ENCODE measurements at places on chromosomes 7 and 10.
A peak's percentile ranks its signal among the peaks of the same experiment; 100 is the strongest.

DNA sequence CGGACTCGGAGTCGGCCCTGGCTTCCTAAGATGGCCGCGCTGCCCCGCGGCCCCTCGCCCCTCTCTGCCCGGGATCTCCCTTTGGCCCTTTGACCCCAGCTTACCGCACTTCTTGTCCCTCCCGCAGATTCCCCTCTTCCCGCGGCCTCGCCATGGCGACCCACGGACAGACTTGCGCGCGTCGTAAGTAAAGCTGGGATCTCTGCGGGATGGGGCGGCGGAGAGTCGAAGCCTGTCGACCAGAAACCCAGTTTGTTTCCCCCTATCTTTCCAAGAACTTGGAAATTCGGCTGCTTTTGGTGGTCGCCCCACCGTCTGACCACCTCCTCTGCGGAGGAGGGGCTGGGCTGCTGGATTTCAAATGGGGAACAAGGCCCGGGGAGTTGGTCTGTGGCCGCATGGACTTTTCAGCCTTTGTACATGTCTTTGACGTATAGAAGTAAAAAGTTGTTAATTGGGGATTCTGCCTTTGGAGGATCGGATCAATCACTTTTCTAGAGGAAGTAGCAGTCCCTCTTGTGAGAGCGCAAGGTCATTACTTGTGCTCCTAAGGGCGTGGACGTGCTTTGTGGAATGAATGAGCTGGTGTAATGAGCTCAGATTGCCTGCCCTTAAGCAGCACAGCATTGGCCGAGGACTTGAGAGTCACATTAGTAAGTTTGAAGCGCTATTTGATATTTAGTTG is 553 bp downstream of the VDAC2 start:
- DNase-seq = no peak

GRCh38 chr7:15199482-15199881 is 296.9 kb upstream of the DGKB start:
- DNase-seq = no peak

GRCh38 chr7:52992001-52992400 is 43.4 kb upstream of the POM121L12 start:
- DNase-seq = no peak

GRCh38 chr7:2275101-2275500 is 33.1 kb downstream of the NUDT1 start:
- no peak for DNase-seq

DNA sequence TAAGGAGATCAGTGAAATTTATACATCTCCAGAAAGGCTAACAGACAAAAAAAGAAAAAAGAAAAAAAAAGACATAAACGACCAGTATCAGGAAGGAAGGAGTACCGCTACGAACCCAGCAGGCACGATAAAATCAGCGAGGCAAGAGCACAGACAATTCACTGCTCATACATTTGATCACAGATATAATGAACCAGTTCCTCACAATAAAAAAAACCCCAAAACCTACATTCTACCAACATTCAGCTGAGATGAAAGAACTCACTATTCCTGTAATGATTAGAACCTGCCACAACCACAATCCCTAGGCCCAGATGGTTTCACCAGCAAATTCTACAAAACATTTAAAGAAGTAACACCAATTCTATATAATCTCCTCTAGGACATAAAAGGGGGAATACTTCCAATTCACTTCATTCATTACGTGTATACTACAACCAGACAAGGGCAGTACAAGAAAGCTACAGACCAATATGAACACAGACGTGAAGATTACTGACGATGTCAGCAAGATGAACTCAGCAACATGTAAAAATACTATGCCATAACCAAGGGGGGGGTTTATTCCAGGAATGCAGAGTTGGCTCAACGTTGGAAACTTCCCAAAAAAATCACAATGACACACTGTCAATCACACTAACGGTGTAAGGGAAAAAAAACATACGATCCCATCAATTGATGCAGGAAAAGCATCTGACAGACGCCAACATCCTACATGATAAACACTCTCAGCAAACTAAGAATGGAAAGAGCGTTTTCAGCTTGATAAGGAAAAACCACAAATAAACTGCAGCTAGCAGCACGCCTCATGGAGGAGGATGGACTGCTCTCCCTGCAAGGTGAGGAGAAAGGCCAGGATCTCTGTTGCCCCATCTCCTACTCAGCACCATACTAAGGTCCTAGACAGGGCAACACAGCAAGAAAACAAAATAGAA is 256.2 kb downstream of the ELFN1 start:
- DNase-seq = no peak

- DNase-seq = no peak
Measured at GRCh38 chr7:108434010-108434409, 22.2 kb downstream of the NRCAM start.

- DNase-seq = no peak
Measured at GRCh38 chr10:27451054-27451453, 53.0 kb upstream of the RAB18 start.

DNA sequence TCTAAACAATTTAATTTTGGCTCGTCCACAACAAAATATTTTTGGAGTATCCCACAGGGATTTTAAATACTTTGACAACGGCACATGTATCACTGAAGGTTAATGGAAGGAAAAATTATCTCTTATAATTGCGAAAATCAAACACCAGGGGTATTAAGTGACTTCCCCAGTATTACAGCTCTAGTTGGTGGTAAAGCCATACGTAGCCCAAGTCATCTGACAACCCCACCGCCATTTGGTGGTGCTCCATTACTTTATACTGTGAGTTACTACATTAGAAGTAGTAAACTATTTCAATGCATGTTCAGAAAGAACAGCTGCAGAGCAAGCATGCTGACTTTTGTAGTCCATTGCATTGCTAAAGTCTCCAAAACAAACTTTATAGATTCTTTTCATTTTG is 179.7 kb downstream of the HGF start:
- no peak for DNase-seq

DNA sequence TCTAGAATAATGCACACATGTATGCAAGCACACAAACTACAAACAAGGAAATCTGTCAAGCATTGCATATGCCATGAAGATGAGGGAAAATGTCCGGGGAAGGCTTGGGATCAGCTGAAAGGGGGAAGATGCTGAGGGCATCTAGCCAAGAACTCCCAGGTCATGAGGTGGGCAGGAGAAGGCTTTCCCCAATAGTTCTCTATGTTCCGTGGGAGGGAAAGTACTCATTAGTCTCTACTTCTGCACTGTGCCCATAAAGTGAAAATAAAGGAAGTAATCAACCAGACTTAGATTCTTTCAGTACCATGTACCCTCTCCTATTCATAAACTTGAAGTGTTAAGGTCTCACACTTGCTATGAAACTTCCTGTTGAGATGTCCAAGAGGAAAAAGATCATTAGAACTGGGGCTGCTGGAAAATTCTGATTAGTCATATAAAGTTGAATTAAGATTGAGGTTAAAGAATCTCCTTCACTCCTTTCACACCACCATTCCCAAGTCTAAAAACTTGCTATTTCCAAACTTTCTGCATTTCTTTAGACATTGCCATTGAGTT is 17.1 kb upstream of the LIPF start:
- no peak for DNase-seq

GRCh38 chr10:124535731-124536495 is 74.3 kb downstream of the LHPP start:
- no peak for DNase-seq

DNA sequence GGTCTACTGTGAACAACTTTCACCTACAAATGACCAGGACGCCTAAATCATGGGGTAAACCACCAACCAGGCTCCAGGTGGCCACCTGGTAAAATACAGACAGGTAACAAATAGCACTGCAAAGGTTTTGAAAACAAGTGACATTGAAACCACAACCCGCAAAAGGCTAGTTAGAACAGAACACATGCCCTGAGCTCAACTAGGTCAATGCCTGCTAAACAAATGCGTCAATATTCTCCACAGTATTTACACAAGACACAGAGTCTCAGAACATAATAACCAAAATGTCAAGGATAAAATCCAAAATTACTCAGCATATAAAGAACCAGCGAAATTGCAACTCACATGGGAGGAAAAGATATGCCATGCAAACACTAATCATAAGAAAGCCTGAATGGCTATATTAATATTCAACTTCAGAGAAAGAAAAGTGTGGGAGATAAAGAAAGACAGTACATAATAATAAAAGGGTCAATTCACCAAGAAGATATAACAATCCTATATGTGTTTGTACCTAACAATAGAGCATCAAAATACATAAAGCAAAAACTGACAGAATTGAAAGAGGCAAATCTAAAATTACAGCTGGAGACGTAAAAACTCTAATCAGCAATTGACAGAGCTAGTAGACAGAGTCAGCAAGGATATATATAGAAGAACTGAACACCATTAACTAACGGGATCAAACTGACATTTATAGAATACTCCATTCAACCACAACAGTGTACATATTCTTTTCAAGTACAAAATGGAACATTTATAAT is 47.6 kb downstream of the SMURF1 start:
- no peak for DNase-seq

DNA sequence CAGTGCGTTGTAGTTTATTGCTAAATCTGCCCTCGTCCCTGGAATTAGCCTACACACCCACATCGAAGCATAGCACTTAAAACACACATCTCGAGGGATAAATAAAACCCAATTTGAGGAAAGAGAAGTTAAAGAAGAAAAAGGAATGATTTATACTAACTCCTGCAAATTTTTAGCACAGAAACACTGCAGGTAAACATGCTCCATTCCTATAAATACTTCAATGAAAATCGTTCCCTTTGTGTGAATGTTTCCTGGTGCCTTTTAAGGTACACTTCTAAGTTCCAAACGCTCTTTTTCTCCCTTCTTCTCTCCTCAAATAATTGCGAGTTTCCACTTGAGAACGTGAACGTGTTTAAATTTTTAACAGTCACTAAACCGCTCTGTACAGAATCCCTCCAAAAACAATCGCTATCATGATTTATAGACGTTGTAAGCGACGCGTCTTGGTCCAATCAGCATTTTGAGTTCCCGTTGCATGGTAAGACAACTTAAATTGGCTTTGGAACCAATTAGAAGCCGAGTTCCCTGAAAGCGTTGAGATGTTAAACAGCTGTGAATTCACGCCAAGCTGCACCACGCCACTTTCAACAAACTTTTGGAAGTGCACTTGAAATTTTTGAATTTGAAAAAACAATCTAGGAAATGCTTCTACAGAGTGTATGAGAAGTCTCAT is 12.5 kb upstream of the EBLN1 start:
- DNase-seq = no peak

GRCh38 chr10:19169041-19169440 is 120.4 kb downstream of the MALRD1 start:
- DNase-seq = no peak

- DNase-seq = no peak
Measured at GRCh38 chr10:90890347-90890746, 18.6 kb downstream of the RPP30 start.

DNA sequence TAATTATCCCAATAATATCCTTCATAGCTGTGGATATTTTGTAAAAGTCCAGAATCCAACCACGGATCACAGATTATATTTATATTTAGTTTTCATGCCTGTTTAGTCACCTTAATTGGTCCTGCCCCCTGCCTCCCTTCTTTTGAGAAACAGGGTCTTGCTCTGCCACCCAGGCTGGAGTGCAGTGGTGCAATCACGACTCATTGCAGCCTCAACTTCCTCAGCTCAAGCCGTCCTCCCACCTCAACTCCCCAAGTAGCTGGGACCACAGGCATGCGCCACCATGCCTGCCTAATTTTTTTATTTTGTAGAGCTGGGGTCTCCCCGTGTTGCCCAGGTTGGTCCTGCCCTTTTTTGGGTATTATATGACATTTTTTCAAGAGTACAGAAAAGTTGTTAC is 129.4 kb downstream of the KAT6B start:
- DNase-seq = no peak

GRCh38 chr10:111967547-111967946 is 216.0 kb downstream of the GPAM start:
- no peak for DNase-seq

DNA sequence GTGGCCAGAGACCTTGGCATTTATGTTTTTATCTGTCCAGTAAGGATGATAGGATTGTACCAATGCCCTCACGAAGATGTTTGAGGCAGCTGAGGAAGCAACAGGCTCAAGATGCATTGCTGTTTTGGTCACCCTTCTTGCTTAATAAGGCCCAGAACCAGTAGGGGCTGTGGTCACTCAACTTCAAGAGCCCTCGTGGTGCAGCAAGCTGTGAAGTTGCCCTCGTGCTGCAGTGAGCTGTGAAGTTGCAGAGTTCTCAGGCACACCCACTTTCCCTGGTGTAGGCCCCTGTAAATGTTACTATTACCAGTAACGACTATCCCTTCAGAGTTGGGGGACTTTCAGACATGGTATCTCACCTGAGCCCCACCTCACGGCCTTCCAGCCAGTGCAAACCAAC is 207.6 kb upstream of the LYZL1 start:
- DNase-seq = no peak

DNA sequence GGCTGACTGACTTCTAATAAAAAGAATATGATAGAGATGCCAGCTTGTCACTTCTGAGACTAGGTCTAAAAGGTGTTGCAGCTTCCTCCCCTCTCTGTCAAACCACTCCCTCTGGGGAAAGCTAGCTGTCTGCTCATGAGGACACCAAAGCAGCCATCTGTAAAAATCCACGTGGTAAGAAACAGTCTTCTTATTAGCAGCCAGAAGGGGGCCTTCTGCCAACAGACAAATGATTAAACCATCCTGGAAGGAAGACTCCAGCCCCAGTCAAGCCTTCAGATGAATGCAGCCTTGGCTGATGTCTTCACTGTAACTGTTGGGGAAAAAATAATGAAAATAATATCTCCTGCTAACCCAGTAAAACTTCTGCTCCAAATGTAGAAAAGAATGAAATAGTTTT is 41.9 kb upstream of the DAGLB start:
- DNase-seq = no peak

- no peak for DNase-seq
Measured at GRCh38 chr10:29657719-29658274, 23.0 kb upstream of the SVIL start.

- peak; percentile 34 for DNase-seq
Measured at GRCh38 chr7:151038951-151039849, 9.1 kb upstream of the ASIC3 start.

DNA sequence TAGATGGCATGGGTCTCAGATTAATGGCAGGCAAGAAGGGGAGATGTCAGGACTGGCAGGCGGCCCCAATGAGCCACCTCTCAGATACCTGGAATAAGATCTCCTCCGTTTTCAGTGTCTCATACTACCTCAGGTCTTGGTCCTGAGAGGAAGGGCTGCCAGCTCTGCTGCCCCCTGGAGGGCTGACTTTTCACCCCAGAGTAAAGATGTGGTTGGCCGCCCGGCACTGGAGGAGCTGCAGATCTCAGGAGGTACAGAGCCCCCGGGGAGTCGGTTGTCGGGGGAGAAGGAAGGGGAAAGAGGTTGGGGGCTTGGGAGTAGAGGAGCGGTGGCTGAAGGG is 642 bp upstream of the COL13A1 start:
- DNase-seq = no peak

DNA sequence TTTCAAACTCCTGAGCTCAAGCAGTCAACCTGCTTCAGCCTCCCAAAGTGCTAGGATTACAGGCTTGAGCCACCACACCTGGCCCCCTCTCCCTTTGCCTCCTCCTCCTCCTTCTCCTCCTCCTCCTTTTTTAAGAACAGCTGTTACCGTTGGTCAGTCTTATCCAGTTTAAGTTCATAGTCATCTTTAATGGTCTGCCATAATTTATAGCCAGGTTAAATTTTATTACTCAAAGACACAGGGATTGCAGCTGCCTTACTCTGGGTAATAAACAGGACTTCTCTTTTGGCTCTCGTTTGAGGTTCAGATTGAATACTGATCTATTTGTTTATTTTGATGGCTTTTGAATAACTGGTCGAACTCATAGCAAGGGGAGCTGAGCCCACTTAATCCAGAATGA is 35.2 kb downstream of the ATOH7 start:
- DNase-seq = no peak

GRCh38 chr7:77813180-77813579 is 14.6 kb downstream of the PHTF2 start:
- no peak for DNase-seq

- DNase-seq = no peak
Measured at GRCh38 chr10:1115607-1115955, 59.4 kb downstream of the WDR37 start.
